NCI-H2107 (cell line): ENCODE measurements at places on chromosomes 2 and 18.

- DNase-seq: no peak
Measured at GRCh38 chr2:30866974-30867373, 59.7 kb upstream of the CAPN13 start.

- DNase-seq: no peak
Measured at GRCh38 chr2:20567159-20567925, 83.6 kb downstream of the HS1BP3 start.

DNA sequence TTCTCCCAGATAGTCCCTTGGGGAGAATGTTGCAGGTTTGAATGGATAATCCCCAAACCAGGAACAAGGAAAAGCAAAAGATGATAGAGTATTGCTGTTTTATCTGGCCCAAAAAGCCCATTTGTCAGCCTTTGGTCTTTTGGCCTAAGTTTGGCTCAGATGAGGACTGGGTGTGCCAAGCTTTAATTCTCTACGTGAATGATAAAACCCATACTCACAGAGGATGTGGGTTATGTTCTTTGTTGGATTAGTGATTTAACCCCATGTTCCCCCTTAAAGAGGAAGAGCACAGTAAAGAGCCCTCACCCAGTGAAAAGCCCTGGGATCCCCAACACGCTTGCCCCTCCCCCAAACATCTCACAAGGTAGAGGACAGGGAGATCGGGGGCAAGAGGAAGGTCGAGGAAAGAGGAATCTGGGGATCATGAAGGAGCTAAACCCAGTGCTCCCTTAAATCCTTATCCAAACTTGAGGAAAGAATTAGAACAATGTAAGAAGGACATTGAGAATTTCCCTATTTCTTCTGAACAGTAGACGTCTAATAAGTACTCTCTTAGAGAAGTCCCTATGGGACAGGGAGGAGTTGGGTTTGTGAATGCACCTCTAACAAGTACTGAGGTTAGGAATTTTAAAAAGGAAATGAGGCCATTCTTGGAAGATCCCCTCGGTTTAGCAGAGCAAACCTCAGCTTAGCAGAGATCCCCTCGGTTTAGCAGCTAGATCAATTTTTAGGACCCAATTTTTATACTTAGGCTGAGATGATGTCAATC, 105.0 kb downstream of the HIBCH start:
- DNase-seq: no peak

- no peak for DNase-seq
Measured at GRCh38 chr2:73448856-73449255, 63.2 kb downstream of the ALMS1 start.

GRCh38 chr2:5696945-5697521, 4.8 kb downstream of the SOX11 start:
- DNase-seq: no peak

DNA sequence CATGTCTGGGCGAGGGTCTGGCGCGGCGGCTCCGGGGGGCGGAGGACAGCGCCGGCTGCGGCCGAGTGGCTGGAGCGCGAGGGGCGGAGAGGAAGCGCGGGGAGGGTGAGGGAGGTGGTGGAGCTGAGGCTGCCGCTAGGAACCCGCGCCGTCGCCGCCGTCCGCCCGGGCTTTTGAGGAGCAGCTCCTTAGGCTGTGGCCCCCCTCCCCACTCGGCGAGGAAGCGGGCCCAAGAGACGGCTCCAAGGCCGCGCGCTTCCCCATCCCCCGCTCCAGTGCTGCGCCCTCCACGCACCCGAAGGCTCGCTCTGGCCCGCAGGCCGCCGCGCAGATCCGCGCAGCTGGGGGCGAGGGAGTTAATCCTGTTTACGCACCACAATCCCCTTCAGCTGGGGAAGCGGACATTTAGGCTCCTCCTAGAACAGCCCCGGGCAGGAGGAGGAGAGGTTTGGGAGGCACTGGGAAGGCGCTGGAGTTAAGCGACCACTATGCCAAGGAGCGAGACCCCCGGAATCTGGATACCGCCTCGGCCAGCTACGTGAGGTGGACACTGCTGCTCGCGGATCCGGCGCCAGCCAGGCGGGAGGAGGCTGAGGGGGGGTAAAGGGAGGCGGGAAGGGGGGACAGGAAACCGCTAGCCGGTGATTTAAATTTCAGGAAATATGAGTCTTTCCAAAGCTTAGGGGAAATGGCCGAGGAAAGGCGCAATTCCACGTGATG, at the start of gene CNRIP1:
TSS of gene CNRIP1 (minus strand) at position 552 of the 720 bp plus-strand sequence. CDS start at position 3, 549 bp downstream.
- DNase-seq: peak; percentile 10

GRCh38 chr2:200455958-200456421, 53.9 kb downstream of the KCTD18 start:
- no peak for DNase-seq

DNA sequence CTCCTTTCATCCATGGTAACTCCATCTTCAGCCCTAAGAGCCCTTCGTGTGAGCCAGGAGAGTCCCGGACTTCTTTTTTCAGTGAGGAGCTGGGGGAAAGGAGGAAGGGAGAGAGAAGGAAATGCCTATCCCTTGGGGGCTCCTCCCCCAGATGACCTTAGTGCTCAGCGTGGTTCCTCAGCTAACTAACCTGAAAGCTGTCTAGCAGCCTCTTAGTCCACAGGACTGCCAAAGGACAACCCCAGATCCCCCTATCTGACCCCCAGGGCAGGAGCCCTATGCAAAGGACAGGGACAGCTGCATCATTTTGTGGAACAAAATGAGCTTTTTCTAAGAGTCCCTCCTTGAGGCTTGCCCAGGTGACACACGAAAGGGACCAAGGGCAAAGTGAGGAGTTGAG, 7.9 kb downstream of the SPR start:
- no peak for DNase-seq

DNA sequence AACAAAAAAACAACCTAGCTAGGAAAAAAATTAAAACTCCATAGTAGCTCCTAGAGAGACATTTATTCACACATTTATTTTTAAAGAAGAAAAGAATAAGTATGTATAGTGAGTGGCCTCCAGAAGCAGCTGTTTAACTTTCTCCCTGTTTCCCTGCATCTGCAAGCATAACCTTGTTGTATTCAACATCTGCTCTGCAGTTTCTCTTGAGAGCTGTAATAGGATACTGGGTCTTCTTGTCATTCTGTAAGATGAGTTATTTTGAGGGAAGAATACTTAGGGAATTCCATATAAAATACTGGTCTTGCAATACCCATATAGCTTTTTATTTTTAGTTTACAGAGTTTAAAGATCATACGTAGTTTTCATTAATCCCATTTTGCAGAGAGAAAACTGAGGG, 246.6 kb downstream of the LRRTM1 start:
- no peak for DNase-seq

DNA sequence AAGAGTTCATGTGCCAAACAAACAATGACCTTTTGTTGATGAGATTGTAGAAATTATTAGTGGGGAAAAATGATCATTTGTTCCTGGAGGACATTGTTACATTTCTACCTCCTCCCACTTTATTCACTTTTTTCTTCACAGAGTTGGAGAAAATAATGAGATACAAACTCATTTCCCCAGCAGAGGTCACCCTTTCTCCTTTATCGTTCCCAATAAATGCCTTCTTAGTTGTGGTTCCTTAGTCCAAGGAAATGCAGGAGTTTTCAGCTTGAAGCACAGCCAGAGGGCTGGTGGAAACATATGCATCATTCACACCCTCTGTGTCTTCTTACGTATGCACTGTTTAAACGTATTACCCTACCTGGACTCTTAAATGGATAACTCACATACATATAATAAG, 108.8 kb downstream of the SLC4A3 start:
- peak; percentile 13 for DNase-seq

DNA sequence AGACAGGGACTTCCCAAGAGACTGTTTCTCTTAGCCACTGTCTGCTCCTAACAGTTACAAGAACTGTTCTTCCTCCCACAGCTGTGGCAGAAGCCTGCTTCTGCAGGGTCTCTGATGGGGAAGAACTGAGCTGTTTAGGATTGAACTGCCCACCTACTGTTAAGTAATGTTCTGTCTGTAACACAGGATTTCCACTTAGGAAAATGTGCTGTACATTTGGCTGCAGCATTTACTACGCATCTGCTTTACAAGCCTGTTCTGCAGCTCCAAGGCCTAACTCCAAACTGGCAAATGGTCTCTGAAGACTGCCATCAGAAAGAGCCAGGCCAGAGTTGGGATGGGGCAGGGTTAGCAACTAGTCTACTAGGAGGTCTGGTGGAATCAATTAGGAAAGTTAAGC, 87.8 kb upstream of the UPP2 start:
- DNase-seq: no peak

GRCh38 chr2:33021542-33022227, 74.9 kb downstream of the LTBP1 start:
- DNase-seq: no peak

DNA sequence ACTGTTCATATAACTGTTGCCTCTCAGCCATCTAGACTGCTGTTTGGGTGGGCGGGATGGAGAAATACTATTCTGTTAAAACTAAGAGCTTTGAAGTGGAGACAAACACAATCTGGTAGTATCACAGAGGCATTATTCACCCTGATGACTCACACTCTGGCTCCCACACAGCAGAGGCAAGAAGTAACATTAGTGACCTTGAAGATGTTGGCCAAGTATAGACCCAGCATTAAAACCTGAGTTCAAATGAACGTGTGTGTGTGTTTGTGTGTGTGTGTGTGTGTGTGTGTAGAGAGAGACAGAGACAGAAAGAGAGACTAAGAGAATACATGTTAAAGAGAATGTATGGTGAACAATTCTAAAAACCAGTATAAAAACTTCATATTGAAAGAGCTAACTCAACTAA, 22.5 kb upstream of the ACVR1 start:
- no peak for DNase-seq

GRCh38 chr2:65407240-65407639, 25.2 kb downstream of the SPRED2 start:
- no peak for DNase-seq

GRCh38 chr2:157922336-157922735, 46.2 kb upstream of the ACVR1 start:
- DNase-seq: no peak

- no peak for DNase-seq
Measured at GRCh38 chr2:183543731-183544130, 419.5 kb downstream of the NUP35 start.

- no peak for DNase-seq
Measured at GRCh38 chr2:145685383-145686050, 1165.6 kb upstream of the ZEB2 start.

- no peak for DNase-seq
Measured at GRCh38 chr2:239155806-239156480, 244.9 kb downstream of the HDAC4 start.

DNA sequence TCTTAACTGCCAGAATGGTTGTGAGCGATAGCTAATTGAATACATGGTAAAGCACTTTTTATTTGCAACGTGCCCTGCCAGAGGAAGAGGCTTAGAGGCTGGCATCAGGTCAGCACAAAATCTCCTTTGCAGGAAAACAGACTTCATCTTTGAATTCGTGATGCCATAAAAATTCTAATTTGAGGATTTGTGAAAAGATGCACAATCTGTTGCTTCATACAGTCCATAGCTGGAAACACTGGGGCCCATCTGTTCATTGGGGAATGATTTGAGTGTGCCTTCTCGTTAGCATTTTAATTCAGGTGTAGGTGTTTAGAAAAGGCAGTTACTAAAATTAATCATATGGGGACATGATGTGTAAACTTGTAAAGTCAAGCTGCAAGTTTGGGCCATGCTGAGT, 876.0 kb downstream of the SLC4A3 start:
- DNase-seq: no peak

DNA sequence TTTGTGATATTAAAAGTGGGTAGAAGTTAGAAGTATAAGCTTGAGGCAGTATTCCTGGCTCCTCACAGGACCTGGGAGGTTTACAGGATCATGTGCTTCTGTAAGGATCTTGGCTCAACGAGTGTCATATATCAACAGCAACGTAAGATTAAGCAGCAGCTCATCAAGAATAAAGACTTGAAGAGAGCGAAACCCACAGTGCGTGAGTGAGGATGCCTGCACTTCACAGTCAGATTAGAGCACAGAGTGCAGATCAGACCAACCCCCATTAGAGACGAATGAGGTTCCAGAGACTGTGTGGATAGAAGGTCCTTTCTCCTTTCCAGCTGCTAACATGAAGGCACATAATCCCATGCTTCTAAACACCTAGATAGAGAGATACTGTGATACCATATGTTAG, 1656.7 kb upstream of the NXPH2 start:
- no peak for DNase-seq

DNA sequence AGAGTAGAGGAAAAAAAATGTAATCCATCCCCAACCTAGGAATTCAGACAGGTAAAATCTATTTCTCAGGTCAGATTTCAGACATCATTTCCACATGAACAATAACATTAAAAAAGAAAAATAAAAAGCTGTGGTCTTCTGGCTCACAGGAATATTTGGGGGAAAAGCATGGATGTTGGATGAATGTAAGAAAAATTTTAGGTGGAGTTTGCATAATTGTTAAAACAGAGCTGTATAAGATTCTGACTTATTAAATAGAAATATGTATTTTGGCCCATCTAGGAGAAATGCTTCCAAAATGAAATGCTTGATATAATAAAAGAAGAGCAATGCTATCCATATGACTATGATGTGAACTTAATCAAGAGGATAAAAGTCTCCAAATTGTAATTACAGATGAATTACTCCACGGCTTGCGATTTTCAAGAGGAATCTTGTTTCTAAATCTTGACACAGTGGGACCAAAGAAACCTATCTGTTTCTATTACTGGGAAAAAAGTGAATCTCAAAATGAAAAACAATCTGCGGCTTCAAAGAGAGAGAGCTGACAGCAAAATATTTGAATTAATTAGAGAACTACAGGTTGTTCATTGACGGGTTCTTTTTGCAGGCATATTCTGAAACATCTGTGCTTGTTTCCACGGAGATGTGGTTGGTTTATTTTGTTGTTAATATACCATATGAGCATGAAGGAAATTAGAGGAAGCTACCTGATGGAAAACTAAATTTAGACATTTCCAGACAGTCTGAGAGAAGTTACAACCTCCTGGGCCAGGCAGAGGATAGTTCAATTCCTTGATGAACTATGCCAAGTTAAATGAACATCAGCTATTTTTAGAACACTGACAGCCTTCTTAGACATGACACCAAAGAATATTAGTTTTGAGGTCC, 468.7 kb downstream of the PID1 start:
- DNase-seq: no peak

DNA sequence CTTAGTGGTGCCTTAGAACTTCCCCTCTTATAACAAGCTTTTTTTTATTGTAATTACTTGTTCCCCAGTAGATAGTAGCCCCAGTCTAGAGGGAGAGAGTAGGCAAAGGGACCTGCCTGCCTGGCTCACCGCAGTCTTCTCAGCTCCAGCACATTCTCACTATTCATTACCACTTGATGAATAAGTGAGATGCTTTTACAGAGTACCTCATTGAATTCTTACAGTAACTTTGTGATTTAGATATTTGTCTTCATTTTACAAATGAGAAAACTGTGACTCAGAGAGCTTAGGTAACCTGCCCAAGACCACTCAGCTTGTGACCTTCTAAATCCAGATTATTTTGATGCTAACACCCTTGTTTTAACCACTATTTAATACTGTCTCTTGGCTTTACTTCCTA, 77.8 kb downstream of the CHRNA1 start:
- no peak for DNase-seq

DNA sequence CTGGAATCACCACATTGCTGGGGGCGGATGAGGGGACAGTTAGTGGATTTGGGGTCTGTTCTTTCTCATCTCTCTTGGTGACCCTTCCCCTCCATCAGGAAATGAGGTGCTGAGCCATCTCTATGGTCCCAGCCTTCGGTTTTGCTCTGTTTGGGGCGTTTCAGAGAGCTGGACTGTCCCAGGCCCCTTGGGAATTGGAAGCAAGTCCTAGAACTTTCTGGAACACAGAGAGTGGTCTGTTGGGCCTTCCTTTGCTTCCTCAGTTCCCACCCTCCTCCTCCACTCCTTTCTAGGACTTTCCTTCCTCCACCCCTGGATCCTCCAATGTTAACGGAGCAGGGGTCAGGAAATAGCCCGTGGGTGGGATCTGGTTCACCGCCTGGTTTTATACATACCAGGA, 17.0 kb downstream of the RRM2 start:
- DNase-seq: no peak
